ENCODE measurements at places on chromosomes 12 and 14.

DNA sequence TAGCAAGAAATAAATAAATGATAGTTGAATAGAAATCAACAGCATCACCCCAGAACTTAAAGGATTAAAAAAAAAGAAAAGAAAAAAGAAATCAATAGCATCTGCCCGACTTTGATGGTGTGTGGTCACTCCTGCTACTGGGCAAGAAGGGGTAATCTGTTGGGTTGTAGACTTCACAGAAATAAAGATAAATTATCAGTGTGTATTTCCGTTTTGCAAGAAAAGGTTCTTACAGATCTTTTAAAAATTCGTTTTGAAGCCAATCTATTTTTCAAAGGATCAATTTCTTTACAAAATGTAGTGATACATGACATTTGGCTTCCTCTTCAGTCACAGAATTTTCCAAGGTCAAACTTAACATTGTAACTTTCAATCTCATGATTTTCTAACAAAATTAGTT is 448.9 kb upstream of the FAR2 start:
- no peak for DNase-seq

DNA sequence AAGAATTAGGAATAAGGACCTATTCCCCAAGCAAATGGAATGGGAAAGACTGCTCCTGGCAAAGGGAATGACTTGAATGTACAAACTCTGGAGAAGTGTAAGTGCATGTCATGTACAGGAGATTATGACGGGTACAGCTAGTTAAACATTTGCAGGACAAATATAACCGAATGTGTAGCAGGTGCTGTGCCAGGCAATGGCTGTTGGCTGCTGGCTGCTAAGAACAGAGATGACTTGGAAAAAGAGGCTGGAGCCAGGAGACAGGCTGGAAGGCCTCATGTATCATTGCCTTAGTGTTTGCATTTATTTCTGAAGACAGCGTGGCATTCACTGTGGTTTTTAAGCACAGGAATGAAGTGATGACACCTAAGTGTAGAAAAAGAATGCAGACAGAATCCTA is 136.8 kb downstream of the TTC8 start:
- no peak for DNase-seq

DNA sequence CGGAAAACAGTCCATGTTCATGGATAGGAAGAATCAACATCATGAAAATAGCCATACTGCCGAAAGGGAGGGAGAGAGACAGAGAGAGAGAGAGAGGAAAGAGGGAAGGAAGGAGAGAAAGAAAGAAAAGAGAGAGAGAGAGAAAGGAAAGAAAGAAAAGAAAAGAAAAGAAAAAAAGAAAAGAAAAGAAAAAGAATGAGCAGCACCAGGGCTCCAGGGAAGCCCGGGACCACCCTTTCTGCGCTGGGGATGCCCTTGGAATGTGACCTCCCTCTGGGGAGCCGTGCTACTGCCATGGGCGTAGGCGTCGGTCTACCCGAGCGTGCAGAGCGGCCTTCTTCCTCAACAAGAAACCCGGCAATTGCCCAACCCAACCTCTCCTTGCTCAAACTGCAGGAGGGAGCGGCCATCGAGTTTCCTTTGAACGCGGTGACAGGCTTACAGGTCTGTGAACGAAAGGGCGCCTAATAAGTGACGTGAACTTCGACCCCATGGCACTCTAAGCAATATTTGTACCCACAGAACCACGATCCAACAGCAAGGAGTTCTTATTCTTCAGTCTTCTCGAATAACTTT is 16.9 kb downstream of the OR6S1 start:
- DNase-seq, result no peak

GRCh38 chr12:48861111-48861510 is 4.6 kb downstream of the RND1 start:
- no peak for DNase-seq

GRCh38 chr12:1666685-1667162 is 24.1 kb upstream of the ADIPOR2 start:
- no peak for DNase-seq

- no peak for DNase-seq
Observed at GRCh38 chr12:2804393-2805142, 7.9 kb upstream of the ITFG2 start.

DNA sequence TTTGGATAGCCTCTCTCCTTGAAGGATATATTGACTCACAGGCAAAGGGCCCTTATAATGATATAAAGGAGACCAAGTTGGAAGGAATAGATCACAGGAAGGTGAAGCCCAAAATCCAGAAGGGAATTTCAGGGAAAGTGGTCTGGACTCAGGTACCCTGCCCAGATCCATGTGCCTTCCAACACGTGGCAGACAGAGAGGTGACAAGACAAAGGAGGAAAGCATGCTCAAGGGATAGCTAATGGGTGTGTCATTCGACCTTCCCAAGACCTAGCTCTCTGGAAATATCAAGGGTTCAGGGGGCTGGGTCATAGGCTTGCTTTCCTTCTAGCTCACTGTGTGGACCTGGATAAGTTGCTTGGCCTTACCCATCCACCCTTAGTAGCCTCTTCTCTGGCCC is 214.3 kb downstream of the ZFP36L1 start:
- no peak for DNase-seq

GRCh38 chr14:94143711-94144110 is 14.3 kb upstream of the IFI27L2 start:
- no peak for DNase-seq

DNA sequence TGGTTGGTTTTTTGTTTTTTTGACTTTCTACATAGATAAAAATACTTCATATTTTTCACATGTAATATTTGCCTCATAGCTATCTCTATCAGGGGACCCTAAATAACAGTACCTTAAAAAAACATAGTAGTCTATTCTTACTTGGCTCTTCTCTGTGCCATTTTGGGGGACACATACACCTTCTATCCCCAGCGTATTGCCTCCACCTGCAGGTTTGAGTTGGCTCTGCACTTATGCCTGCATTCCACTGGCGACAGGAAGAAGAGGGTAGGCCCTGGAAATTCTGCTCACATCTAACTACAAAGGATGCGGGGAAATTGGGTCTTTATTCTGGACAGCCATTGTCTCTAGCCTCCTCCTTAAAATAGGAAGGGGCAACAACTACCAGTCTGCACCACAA is 13.8 kb upstream of the IFI27L2 start:
- DNase-seq, result no peak

DNA sequence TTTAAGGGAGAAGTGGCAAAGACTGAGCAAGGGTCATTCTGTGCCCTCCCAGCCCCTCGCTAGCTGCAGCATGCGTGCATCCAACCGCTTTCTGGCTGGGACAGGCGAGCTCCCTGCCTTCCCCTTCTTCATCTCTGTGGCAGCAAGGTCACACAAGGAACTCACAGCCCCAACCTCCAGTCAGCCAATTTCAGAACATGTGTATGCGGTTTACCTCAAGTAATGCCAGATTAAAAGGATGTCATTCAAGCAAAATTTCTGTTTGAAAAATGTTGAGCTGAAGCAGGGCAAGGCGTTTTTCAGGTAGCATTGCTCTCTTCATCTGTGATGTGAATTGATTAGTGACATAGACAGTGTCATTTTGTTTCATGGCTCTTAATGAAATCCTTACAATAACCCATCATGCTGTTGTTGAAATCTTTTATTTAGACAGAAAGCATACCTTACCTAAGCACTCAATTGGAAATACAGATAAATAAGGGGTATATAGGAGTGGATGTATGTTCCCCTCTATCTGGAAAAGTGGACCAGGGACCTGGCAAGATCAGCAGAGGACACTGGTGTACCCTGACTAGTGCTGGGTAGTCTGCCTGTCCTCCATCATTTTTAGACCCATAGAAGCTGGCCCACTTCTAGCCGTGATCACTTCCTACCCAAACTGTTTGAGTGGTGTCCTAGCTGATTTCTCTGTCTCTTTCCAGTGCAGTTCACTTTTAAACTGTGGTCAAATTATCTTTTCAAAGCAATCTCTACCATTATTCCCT is 82.8 kb upstream of the NEDD1 start:
- no peak for DNase-seq

DNA sequence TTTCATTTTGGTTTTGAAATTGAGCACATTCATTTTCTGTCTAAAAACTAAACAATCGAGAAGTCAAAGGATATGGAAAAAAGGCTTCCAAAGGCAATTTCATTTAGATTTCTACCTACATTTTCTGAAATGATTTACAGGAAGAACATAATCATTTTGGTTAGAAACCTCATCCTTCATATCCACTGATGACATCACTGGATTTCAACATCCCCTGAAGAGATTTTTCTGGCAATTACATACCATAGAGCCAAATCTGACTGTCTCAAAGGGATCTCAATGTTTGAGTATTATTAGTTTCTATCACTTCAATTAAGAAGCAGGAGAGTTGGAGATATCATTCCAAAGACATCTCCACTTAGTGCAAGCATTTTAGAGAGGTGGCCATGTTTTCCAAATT is 137.8 kb downstream of the TTC7B start:
- DNase-seq, result no peak

DNA sequence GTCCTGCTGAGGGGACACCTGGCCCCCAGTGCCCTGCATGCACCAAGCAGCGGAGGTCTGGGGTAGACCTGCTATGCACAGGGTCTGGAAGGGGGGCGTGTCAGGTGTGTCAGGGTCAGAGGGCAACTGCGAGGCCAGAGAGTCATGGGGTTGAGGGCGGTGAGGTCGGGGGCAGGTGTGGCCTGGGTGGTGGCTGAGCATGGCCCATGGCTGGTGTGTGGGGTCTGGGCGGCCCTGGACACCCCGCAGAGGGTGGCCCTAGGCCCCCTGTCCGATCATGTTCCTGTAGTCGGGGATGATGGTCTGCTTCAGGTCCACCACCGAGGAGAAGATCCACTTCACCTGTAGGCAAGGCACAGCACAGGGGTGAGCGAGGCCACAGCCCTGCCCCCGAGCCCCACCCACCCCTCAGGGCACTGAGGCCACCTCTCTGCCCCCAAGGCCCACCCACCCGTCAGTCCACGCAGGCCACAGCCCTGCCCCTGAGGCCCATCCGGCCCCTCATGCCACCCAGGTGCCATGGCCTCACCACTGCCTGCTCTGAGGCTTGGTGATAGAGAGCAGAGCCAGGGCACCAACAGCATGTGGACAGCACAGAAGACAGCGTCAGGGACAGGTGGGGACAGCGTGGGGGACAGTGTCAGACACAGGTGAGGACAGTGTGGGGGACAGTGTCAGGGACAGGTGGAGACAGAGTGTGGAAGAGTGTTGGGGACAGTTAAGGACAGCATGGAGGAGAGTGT is 211.3 kb downstream of the TMEM121 start:
- DNase-seq, result no peak

GRCh38 chr14:89061696-89062095 is 237.2 kb downstream of the TTC8 start:
- DNase-seq, result no peak

GRCh38 chr14:61109288-61109687 is 128.2 kb downstream of the SLC38A6 start:
- DNase-seq, result no peak

DNA sequence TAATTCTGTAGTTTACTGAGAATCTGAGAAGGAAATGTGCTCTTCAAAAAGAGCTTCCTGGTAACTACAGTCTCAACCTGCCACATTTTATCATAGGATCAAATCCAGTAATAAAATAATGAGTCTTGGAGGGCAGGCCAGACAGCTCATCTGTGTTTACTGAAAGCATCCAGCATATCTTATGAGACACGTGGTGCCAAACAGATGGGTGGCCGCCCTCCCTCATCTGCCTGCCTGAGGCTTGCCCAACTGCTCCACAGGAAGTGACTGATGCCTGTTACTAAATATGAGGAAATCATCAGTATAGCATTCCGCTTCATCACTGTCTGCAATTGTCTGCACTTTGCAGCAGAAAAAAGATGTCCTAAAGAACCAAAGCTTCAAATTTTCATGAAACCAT is 13.5 kb downstream of the DHRS7 start:
- DNase-seq, result no peak

DNA sequence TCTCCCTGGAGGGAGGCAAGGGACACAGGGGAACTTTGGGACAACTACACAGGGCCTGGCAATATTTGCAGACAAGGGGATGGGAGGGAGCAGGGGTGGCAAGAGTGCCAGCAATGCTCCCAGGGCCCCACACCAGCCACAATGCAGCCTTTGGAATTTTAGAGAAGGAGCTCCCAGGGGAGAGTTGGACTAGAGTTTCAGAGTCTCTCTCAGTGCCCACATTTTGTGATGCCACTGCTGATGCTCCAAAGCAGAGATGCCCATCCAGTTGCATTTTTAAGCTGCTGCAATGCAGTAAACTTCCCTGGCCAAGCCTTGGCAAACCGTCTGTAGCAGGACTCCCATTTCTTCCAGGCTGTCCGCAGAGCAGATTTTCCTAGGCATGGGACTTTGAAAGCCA is 98.9 kb downstream of the ZFP36L1 start:
- no peak for DNase-seq

GRCh38 chr12:65725376-65725775 is 98.9 kb upstream of the HMGA2 start:
- DNase-seq, result no peak

DNA sequence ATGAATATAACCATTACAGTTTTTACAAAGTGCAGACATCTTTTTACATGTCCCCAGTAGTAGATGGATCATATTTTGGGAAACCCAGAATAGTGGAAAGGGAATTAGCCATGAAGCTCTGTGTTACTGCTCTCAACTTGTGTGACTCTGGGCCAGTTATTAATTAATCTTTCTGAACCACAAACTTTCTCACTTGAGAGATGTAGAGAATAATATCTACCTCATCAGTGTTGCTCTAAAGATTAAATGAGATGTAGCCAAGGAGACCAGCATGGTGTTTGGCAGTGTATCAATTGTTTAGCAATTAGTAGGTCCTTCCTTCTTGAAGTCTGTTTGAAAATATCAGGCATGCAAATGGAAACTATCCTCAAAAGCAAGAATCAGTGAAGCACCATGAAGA is 169.2 kb downstream of the TMTC2 start:
- no peak for DNase-seq

DNA sequence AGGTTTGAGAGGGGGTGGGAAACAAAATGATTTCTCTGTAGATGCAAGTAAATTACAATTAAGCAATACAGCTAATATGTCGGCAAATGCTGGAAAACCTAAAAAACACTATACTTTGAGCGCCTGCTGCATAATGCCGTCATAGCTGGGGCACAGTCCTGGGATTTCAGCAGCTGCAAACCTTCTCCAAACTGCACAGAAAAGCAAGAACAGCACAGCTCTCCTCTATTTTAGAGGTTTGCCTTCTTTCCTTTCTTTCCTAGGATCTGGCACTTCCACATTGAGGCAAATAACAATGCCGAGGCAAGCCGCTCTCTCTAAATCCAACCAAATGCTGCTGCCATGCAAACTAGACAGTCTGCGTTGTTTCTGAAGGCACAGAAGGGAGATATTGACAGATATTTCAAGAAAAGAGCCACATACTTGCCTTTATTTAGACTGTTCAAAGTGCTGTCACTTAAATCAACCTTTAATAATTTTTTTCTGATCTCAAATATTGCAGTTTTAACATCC is 287.1 kb upstream of the G2E3 start:
- peak; percentile 63 for DNase-seq
